Kidney epithelial cell (primary cell): ENCODE measurements at places on chromosomes 6 and 20. TPM values are rescaled to one million over a fixed set of nuclear protein-coding genes. Genes with fewer than 3 reads are reported as not detected.

The HNF4A gene
- not detected in 2 replicates for total RNA-seq

DNA sequence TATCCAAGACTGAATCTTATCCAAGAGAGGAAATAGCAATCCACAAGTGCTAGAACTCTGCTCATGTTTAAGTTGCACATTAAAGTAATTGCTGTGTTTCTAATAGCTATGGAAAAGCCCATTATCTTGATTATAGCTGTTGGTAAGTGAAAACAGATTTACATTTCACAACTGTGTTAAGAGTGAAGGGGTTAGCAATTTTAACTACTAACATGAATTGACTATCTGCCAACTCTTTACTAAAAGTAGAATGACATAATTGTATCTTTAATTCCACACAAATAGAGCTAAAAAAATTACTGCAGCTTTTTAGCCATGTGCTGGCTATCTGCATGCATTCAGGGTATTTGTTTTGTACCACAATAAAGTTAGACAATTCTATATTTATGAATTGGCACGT, 277.9 kb upstream of the IRAK1BP1 start:
- no peak for DNase-seq

GRCh38 chr20:8952721-8953120, 116.2 kb upstream of the PLCB4 start:
- no peak for DNase-seq

The NOTCH4 gene
- 2.4 and 2.9 TPM in 2 replicates for total RNA-seq

DNA sequence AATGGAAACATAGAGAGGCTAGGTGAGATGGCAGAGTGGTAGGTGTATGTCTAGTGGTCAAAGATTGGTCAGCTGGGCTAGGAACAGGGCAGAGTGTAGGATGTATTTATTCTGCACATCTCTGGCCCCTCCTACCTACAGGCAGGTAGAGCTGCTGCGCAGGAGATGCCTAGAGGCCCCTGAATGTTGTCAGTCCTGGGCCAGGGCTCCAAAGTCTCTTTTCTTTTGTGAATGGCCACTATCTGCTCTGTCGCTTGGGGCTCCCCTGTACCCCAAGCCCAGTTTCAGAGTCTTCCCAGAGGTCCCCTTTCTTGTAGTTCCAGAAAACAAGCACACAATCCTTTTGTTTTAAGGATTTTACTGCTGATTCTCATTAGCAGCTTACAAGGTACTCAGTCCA, 5.0 kb downstream of the TSPO2 start:
- DNase-seq, result no peak

GRCh38 chr6:16742116-16742515, 19.1 kb downstream of the ATXN1 start:
- DNase-seq, result no peak

DNA sequence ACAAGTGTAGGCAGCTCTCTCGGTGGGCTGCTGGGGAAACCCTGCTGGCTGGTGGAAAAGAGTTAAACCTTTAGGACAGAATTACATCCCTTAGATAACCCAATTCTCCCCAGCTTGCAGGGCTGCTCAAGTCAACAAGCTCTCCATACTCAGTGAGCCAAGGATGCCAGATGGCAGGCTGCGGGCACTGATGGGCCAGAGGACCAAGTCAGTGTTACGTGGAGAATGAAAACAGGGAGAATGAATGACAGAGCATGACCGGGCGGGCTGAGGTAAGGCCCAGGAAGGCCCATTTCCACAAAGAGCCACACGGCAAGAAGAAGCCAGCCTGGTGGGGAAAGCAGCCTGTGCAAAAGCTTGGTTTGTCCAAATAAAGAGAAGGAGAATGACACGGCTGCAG, 58.7 kb upstream of the CD93 start:
- no peak for DNase-seq

The F13A1 gene
- 1.6 and 2.1 TPM in 2 replicates for total RNA-seq

The OR2H1 gene
- not detected in 2 replicates for total RNA-seq

The SRSF3 gene
- 177 and 317 TPM in 2 replicates for total RNA-seq

The RAET1E gene
- total RNA-seq, result not detected in 2 replicates

- no peak for DNase-seq
These were observed 19.1 kb upstream of the SIRPD start for GRCh38 chr20:1576641-1577040.

The BANF2 gene
- total RNA-seq, result not detected in 2 replicates
